Activated T-cell treated with anti-CD3 and anti-CD28 coated beads, Interleukin-2, amount 50 U/mL, for 24 hours (primary cell): ENCODE measurements at places on chromosomes 11 and 22.

- no peak overlapping the region for H3K4me3 ChIP-seq
- no peaks in the 10 kb centered on the region for H3K4me1 ChIP-seq
- H3K36me3 ChIP-seq, result no peaks in the 10 kb centered on the region
- DNase-seq, result no peak
Measured at GRCh38 chr11:30310623-30311022, 12.3 kb upstream of the ARL14EP start.

- H3K36me3 ChIP-seq, result peaks cover under 1% of the 10 kb centered on the region
- peaks cover 25% of the 10 kb centered on the region for H3K4me1 ChIP-seq
- no peak for DNase-seq
- no peaks in the 10 kb centered on the region for H3K27me3 ChIP-seq
- no peak overlapping the region for H3K4me3 ChIP-seq
Measured at GRCh38 chr11:59674291-59674690, 5.5 kb upstream of the PATL1 start.

GRCh38 chr22:16563555-16564520, 28.8 kb downstream of the CCT8L2 start:
- no peaks in the 10 kb centered on the region for H3K4me1 ChIP-seq
- no peaks in the 10 kb centered on the region for H3K36me3 ChIP-seq
- DNase-seq, result no peak
- H3K27ac ChIP-seq, result no peak overlapping the region
- no peak overlapping the region for H3K4me3 ChIP-seq

GRCh38 chr22:43174941-43175531, 11.9 kb downstream of the TTLL12 start:
- H3K4me3 ChIP-seq, result no peak overlapping the region
- peaks cover 1% of the 10 kb centered on the region for H3K4me1 ChIP-seq
- peak overlapping the region; percentile 47 for H3K27ac ChIP-seq
- H3K27me3 ChIP-seq, result no peaks in the 10 kb centered on the region

DNA sequence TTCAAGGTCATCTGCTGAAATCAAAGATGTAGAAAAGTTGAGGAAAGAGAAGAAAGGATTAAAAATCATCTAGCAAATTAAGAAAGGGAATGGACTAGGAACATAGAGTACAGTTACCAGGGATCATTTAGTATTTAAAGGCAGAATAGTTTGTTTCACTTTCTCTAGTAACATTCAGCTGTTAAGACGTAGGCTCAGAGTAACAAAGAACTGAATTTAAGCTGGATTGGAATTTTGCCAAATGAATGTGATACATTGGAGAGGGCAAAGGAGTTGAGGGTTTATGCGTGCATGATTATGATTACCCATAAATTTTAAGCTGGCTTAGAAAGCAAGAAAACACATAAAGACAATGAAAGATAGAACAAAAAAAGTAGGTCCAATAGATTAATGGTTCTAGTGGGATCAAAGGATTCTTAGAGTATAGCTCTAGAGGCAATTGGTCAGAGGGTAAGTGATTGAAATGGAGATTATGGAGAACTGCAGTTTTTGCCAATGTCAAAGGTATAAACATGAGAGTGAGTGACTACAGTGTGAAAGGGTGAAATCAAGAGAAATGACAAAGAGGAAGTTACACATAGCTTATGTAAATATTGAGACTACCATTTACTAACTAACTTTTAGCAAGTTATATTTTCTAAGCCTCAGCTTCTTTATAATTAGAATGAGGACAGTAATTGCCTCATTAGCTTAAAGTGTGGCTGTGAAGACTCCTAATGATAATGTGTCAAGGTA, 190.0 kb downstream of the GRIA4 start:
- H3K27me3 ChIP-seq, result no peaks in the 10 kb centered on the region
- no peak overlapping the region for H3K27ac ChIP-seq
- no peak overlapping the region for H3K4me3 ChIP-seq
- H3K4me1 ChIP-seq, result no peaks in the 10 kb centered on the region

DNA sequence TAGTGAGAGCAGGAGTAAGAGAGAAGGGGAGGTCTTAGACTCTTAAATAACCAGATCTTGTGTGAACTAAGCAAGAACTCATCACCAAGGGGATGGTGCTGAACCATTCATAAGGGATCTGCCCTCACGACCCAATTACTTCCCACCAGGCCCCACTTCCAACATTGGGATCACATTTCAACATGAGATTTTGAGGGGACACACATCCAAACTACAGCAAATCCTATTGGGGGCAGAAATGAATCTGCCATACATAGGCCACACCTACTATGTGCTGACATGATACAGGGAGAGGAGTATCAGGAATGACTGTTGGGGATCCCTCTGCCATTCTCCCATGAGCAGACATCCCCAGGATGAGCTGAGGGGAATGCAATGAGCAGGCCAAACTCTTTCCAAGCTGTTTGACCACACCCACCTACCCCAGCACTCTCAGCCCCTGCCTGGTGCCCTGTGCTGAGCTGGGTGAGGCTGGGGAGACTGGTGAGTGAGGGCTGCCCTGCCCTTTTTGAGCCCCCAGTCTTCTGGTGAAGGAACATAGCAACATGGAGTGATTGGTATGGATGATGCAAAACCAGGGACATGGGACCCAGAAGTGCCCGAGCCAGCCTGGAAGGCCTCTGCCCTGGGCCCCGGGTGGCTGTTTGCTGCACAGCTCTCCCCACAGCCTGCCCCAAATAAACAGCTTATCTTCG, 1.2 kb upstream of the GTSE1 start:
- peaks cover 27% of the 10 kb centered on the region for H3K4me1 ChIP-seq
- no peak for DNase-seq
- H3K27me3 ChIP-seq, result peaks cover 9% of the 10 kb centered on the region

- peaks cover 87% of the 10 kb centered on the region for H3K4me1 ChIP-seq
- no peaks in the 10 kb centered on the region for H3K27me3 ChIP-seq
- peaks cover 46% of the 10 kb centered on the region for H3K36me3 ChIP-seq
- H3K27ac ChIP-seq, result peak overlapping the region; percentile 90
Measured at GRCh38 chr11:116929414-116930090, 92.1 kb upstream of the APOA1 start.

GRCh38 chr11:78549624-78550409, 24.8 kb downstream of the NARS2 start:
- no peak overlapping the region for H3K4me3 ChIP-seq
- no peaks in the 10 kb centered on the region for H3K27me3 ChIP-seq
- no peak for DNase-seq
- no peak overlapping the region for H3K27ac ChIP-seq

DNA sequence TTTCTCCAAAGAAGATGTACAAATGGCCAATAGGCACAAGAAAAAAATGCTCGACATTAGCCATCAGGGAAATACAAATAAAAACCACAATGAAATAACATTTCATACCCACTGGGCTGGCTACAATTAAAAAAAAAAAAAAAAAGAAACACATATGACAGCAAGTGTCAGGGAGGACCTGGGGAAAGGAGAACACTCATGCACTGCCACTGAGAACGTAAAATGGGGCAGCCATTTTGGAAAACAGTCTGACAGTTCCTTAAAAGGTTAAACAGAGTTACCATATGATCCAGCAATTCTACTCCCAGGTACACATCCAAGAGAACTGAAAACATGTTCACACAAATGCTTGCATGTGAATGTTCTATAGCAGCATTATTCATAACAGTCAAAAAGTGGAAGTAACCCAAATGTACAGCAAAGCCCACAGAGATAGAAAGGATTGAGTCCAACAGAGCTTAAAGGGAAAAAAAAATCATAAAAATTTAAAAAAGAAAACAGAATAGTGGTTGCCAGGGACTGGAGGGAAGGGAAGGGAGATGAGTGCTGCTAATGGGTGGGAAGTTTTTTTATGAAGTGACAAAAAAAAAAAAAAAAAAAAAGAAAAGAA, 48.4 kb upstream of the CYP2D6 start:
- H3K36me3 ChIP-seq, result peaks cover 66% of the 10 kb centered on the region
- peak overlapping the region; percentile 76 for H3K27ac ChIP-seq
- DNase-seq, result no peak
- no peak overlapping the region for H3K4me3 ChIP-seq
- no peaks in the 10 kb centered on the region for H3K27me3 ChIP-seq

GRCh38 chr11:85829172-85829571, 18.2 kb upstream of the SYTL2 start:
- no peaks in the 10 kb centered on the region for H3K27me3 ChIP-seq
- no peak overlapping the region for H3K4me3 ChIP-seq
- no peak for DNase-seq
- no peaks in the 10 kb centered on the region for H3K36me3 ChIP-seq
- H3K27ac ChIP-seq, result no peak overlapping the region

DNA sequence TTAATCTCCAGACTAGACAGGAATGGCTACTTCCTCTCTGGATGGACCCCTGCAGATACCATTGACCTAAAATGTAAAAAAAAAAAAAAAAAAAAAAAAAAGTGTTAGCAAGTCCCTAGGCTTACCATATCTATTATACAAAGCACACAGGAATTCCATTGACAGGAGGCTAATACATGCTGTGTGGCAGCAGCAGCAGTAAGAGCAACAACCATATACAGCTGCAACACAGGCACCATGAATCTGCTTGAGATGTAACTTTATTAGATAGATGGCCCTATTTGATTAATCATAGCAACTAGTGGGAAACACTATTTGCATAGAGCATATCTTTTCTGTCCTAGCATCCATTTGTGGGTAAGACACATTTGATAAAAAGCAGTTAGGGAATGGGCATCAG, 1447.1 kb downstream of the FAM181B start:
- no peaks in the 10 kb centered on the region for H3K4me1 ChIP-seq
- H3K36me3 ChIP-seq, result no peaks in the 10 kb centered on the region
- no peak for DNase-seq
- no peak overlapping the region for H3K27ac ChIP-seq
- H3K27me3 ChIP-seq, result no peaks in the 10 kb centered on the region
- H3K4me3 ChIP-seq, result no peak overlapping the region

DNA sequence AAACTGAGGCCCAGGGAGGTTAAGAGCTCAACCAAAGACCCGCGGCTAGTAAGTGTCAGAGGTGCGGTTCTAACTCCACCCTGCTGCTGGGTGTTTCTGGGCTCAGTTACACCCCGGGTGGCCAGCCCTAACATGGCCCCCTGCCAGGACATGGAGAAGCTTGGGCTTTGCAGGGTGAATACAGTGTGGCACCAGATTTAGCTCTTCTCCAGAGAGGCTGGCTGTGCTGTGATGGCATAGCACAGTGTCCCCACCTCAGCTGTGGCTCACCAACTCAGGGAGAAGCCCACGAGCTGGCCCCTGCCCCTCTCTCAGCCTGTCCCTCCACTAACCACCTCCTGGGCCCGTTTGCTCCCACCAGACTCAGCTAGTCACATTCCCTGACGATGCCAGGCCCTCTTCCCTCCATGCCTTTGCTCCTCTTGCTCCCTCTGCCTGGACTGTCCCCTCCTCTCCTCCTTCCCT, 7.0 kb downstream of the UCP3 start:
- H3K36me3 ChIP-seq, result peaks cover 26% of the 10 kb centered on the region
- no peak overlapping the region for H3K27ac ChIP-seq
- H3K4me1 ChIP-seq, result peaks cover 71% of the 10 kb centered on the region
- no peaks in the 10 kb centered on the region for H3K27me3 ChIP-seq
- no peak overlapping the region for H3K4me3 ChIP-seq
- DNase-seq, result no peak

DNA sequence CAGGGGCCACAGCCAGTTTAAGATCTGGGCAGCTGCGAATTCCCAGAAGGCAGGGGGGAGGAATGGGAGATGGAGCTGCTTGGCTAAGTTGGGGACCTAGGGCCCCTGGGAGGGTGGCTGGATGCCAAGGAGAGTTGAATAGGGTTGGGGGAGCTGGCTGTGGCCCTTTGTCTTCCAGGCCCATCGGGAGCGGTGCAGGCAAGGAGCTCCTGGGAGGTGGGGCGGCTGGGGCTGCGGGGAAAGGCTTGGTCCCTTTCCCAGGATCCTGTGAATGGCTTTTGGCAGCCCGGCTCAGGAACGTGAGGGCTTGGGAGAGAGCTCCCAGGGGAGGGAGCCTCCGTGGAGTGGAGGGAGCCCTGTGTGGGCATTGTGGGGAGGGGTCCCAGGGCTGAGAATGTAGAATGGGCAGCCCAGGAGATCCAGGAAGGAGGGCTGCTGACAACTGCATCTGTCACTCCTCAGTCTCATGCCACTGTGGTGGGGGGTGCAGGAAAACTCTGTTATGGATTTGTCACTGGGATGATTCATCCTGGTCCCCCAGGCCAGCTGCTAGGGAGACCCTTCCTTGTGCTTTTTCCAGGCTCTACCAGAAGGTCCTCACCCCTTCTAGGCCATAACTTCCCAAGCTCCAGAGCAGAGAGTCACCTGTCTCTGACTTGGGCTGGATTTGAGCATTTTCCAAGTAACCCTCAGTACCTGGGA, 6.0 kb downstream of the FREY1 start:
- DNase-seq, result no peak
- no peak overlapping the region for H3K27ac ChIP-seq
- peak overlapping the region; percentile 62 for H3K4me3 ChIP-seq
- peaks cover 6% of the 10 kb centered on the region for H3K4me1 ChIP-seq

GRCh38 chr11:34567733-34568132, 53.2 kb upstream of the EHF start:
- DNase-seq, result no peak
- no peaks in the 10 kb centered on the region for H3K36me3 ChIP-seq
- peaks cover 60% of the 10 kb centered on the region for H3K27me3 ChIP-seq
- no peak overlapping the region for H3K27ac ChIP-seq

GRCh38 chr11:46674463-46675287, 25.7 kb downstream of the ARHGAP1 start:
- H3K36me3 ChIP-seq, result peaks cover 79% of the 10 kb centered on the region
- peak overlapping the region; percentile 89 for H3K27ac ChIP-seq
- peaks cover 76% of the 10 kb centered on the region for H3K4me1 ChIP-seq
- DNase-seq, result no peak
- no peaks in the 10 kb centered on the region for H3K27me3 ChIP-seq

- peaks cover 45% of the 10 kb centered on the region for H3K4me1 ChIP-seq
- H3K27me3 ChIP-seq, result no peaks in the 10 kb centered on the region
- H3K27ac ChIP-seq, result peak overlapping the region; percentile 96
Measured at GRCh38 chr11:12234221-12234620, 123.8 kb downstream of the MICAL2 start.

GRCh38 chr22:16915701-16916100, 90.5 kb upstream of the XKR3 start:
- no peak overlapping the region for H3K27ac ChIP-seq
- H3K36me3 ChIP-seq, result no peaks in the 10 kb centered on the region
- H3K4me1 ChIP-seq, result peaks cover 2% of the 10 kb centered on the region
- no peak overlapping the region for H3K4me3 ChIP-seq

DNA sequence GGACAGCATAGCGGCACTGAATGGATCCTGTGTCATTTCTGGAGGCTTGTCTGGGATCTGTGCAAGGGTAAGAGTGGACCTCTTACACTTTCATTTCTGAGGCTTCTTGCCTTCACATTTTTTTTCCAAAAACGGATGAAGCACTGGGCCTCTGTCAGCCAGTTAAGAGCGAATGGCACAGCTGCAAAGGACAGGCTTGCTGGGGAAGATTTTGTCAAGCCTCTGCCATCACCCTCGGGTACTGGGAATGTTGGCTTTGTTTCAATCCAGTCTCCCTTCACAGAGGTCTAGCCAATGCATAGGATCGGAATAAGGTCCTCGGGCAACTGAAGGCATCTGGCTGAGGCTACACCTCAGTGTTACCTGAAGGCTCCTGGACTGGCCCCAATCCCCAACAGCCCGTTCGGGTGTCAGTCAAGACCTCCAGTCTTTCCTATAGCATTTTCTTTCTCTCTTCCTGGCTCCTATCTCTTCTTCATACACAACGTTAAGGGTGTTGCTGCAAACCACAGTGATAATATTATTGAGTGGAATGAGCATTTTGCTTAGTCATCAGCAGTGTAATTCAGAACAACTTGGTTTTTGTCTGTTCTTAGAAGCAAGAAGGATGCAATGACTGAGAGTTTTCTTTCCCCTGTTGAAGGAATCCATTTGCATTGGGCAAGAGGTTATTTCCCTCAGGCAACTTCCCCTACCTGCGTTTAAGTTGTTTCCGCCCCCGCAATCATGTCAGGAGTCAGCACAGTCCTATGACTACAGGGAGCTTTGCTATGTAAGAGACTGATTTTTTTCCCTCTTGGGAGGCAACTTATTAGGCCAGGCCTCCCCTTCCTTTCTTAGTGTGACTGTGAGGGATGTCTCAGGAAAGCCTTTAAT, 22.8 kb downstream of the NPAT start:
- peaks cover 93% of the 10 kb centered on the region for H3K4me1 ChIP-seq
- H3K4me3 ChIP-seq, result peak overlapping the region; percentile 3
- peaks cover 97% of the 10 kb centered on the region for H3K36me3 ChIP-seq
- no peaks in the 10 kb centered on the region for H3K27me3 ChIP-seq
